NCI-H1694 treated with DMSO at 0.1 percent for 48 hours (cell line): ENCODE measurements at places on chromosomes 11 and 22.

- DNase-seq: no peak
These were observed 35.5 kb upstream of the VWA5A start for GRCh38 chr11:124079631-124080326.

- DNase-seq: no peak
These were observed 14.1 kb downstream of the PTPRJ start for GRCh38 chr11:47994417-47994816.

- no peak for DNase-seq
These were observed 17.5 kb downstream of the NFAM1 start for GRCh38 chr22:42414565-42415303.

- DNase-seq: no peak
These were observed 21.7 kb upstream of the TH start for GRCh38 chr11:2193099-2193887.

DNA sequence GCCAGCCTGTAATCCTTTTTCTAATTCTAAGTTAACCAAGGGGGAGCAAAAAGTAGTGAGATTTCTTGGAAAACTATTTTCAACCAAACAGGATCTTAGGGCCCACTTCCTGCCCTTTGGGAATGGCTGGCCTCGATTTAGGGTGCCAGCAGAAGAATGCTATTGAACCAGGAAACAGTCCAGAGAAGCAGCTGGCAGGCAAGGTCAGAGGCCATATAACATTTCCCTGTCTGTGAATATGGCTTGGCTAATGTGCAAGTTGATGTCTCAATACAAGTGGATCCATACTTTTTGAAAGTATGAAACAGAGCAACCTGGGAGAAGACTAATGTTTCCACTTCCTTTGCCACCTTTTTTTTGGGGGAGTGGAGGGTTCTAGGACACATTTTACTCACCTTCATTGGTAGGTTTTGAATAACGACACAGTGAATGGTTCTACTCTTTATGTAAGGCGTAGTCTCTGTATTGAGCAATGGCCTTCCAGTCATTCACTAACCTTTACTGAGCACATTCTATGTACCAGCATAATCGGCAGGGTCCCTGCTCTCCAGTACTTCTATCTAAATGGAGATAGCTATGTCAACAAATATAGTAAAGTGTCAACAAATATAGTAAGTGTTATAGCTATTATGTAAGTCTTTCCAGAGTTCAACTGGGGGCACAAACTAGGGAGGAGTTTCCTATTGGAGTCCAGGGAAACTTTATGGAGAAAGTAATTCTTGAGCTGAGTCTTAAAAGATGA, 34.2 kb upstream of the RRM1 start:
- no peak for DNase-seq

- DNase-seq: no peak
These were observed 10.9 kb downstream of the SLC25A17 start for GRCh38 chr22:40808018-40808841.

GRCh38 chr11:27209562-27210005, 153.4 kb downstream of the CCDC34 start:
- peak; percentile 16 for DNase-seq

DNA sequence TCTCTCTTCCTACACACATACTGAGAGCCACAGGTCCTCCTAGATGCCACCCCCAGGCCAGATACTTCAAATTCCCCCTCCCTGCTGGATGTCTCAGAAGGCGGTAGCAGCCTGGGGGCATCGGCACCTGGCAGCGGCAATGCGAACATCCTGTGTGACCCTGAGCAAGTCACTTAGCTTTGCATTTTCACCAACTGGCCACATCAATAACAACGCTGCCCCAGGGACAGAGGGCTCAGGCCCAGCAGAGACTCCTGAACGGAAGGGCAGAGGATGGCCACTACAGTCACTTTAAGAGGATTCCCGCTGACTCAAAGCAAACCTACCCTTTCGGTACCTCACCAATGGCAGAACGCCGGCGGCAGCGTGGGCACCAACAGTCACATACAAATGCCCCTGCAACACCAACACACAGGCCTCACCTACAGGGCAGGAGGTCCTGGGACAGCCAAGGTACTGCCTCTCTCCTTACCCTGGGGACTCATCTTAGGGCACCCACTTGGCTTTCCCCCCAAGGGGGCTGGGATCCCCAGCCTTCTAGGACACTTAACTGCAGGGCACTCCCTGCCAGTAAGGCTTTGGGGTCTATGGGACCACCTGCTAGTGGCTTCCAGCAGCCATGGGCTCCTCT, 1.6 kb downstream of the LMO1 start:
- no peak for DNase-seq

GRCh38 chr22:19527321-19527721, 3.1 kb upstream of the CLDN5 start:
- DNase-seq: no peak

GRCh38 chr11:86582898-86583297, 89.5 kb downstream of the ME3 start:
- no peak for DNase-seq

DNA sequence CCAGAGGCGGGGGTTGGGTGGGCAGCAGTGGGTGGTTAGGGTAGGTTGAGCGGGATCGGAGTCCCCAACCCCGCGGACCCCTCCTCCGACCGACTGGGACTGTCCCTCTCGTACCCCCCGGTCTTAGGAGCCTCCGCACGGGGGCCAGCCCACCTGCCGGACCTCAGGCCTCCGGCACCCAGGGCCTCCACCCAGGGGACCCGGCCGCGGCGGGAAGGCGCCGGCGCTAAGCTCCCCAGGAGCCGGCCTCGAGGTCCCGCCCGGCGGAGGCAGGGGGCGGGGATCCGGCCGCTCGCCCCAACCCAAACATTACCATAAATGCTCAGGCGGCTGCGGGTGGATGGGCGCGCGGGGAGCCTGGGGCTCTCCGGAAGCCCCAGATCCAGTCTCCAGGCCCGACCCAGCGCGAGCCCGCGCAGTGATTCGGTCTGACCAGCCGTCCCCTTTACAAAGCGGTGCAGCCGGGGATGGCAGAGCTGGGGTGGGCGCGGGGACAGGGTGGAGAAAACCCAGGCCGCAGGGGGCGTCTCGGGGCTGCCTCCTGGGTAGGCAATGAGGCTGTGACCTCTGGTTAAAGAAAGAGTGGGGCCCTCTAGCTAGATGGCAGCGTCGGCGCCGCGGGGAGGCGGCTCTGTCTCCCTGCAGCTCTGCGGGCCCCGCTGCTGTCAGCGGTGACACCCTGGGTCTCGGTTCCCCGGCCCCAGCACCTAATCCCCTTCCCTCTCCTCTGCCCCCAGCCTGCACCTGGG, 4.0 kb upstream of the MCAM start:
- no peak for DNase-seq

DNA sequence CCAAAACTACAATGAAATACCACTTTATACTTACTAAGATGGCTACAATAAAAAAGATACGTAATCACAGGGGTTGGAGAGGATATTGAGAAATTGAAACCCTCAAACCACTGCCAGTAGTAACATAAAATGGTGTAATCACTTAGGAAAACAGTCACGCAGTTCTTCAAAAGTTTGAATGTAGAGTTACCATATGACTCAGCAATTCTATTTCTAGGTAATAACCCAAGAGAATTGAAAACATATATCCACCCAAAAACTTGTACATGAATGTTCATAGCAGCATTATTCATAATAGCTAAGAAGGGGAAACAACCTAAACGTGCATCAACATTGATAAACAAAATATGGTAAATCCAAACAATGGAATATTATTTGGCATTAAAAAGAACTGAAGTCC, 24.4 kb upstream of the PSMA1 start:
- DNase-seq: peak; percentile 17

GRCh38 chr11:131978351-131978750, 607.9 kb downstream of the NTM start:
- DNase-seq: no peak

- DNase-seq: no peak
These were observed 29.0 kb upstream of the CREB3L1 start for GRCh38 chr11:46248289-46249102.

GRCh38 chr11:38256436-38256835, 1658.4 kb upstream of the RAG2 start:
- no peak for DNase-seq

DNA sequence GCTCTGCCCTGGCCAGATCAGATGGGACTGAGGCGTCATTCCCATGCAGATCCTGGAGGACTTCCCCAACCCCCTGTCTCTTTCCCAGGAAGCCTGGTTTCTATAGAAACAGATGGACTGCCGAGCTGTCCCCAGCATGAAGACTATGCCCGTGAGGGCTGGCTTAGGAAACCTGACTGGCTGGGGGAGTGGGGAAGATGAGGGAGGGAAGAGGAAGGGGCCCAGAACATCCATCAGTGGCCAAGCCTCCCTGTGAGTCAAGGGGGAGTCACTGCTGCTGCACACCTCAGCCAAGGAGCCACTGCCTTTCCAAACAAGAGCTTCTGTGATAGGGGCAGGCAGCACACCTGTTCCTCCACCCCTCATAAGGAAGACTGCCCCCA, 5.8 kb downstream of the TP53I11 start:
- no peak for DNase-seq

GRCh38 chr22:38943201-38943600, 14.2 kb upstream of the APOBEC3A start:
- DNase-seq: no peak

DNA sequence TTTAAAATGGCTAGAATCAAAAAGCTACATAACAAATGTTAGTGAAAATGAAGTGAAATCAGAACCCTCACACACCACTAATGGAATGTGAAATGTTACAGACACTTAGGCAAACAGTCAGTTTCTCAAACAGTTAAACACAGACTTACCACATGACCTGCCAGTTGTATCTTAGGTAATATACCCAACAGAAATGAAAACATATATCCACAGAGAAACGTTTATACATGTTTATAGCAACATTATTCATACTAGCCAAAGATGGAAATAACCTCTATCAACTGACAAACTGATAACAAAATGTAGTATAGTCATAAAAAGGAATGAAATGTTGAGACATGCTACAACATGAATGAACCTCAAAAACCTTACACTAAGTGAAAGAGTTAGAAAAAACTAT, 131.5 kb upstream of the TRPC6 start:
- DNase-seq: no peak

GRCh38 chr11:62627713-62628112, 5.9 kb upstream of the B3GAT3 start:
- DNase-seq: no peak

DNA sequence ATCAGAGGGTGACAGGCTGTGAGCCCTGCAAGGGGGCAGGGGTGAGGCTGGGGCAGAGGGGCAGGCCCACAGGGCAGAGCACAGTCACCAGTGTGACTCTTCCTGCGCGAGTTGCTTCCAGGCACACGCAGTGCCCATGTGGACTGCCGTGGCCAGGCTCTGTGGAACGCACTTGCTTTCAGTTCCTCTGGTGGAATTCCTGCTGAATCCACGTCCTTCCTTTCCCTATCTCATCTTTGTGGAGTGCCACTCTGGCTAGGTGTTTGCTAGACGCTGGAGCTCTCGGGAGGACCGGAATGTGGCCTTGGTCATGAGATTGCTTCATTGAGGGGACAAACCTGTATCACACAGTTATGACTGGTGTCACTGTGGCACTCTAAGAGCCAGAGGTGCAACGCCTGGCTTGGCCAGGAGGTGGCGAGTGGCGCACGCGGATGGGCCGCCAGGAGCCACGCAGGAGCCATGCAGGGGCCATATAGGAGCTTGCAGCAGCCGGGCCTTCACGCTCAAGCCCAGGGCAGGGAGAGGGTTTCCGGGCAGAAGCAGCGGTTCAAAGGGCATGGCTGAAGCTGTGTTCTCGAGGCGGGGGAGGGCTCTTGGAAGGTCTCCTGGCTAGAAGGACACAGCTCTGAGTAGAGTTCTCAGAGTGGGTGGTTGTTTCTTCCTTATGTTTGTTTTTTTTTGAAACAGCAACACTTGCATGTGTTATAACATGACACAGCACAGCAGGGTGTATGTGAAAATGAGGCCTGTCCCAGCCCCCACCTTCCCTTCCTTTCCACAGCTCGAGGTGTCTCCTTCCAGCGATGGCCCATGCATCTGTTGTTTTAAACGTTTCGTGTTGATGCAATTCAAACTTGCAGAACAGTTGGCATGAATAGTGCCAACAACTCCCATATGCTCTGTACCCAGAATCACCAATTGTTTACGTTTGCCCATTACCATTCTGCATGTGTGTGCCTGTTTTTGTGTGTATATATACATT, 36.2 kb downstream of the TBC1D22A start:
- DNase-seq: peak; percentile 99

GRCh38 chr11:105357764-105358163, 218.2 kb upstream of the CARD18 start:
- no peak for DNase-seq

- no peak for DNase-seq
These were observed 26.6 kb upstream of the SEPTIN5 start for GRCh38 chr22:19687561-19688300.

- no peak for DNase-seq
These were observed 17.3 kb upstream of the RAB30 start for GRCh38 chr11:83088965-83089364.

DNA sequence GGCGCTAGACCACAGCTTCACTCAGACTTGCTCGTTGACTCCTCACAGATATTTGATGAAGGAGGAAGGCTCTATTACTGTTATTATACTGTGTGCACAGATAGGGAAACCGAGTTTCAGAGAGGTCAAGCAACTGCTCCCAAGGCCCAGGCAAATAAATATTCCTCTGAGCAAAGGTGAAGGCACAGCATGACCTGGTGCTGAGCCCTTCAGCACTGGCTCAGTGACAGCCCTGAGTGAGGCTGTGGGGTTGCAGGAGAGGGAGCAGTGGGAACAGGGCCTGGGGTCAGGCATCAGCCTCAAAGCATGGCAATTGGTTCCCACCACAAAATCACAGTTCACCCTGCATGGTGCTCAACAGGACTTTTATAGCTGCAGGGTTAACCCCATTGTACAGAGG, 7.1 kb downstream of the POLR3H start:
- no peak for DNase-seq

GRCh38 chr11:71255800-71256479, 3.6 kb upstream of the SHANK2 start:
- no peak for DNase-seq

DNA sequence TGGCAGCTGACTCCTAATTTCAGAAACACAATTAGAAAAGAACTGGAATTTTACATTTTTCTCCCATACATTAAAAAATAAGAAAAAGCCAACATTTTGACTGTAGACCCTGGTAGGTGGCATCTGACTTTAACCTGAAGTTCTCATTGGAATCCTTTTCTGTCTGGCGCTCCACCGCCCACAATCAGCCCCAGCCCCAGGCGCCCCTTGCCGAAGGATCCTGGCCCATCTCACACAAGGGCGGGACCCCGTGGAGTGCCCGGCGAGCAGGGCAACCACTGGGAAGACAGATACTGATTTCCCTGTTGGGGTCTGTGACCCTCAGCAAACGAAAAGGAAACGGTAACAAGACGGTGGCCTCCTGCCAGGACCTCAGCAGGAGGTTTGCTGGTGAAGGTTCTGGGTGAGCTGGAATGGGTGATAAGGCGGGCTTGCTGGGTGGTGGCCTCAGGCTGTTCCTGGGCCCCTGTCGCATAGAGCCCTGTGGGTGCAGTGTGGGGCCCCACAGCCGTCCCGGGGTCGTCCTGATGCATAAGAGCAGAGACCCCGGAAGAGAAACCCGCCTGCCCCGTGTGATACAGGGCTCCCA, 15.7 kb downstream of the TSPO start:
- no peak for DNase-seq
